Smooth muscle cell of the coronary artery (primary cell): ENCODE measurements at places on chromosomes 13 and 19. TPM values are rescaled to one million over a fixed set of nuclear protein-coding genes. Genes with fewer than 3 reads are reported as not detected.

Gene PLK5
- not detected in 2 replicates for total RNA-seq

Gene KLK15
- total RNA-seq, result not detected in 2 replicates

Gene CEBPA
- total RNA-seq, result 0.12 TPM in 1 of 2 replicates, not detected in the other

Gene SPACA4
- not detected in 2 replicates for total RNA-seq

Gene PBX4
- total RNA-seq, result 3.2 TPM in 1 of 2 replicates, not detected in the other

Gene SCEL
- not detected in 2 replicates for total RNA-seq

Gene ZNF836
- total RNA-seq, result 6.1 and 6.8 TPM in 2 replicates

Gene CAMSAP3
- total RNA-seq, result under 0.01 TPM in 1 of 2 replicates, not detected in the other

Gene ATP4B
- total RNA-seq, result not detected in 2 replicates

Gene KL
- 0.12 and 0.15 TPM in 2 replicates for total RNA-seq

Gene TPTE2
- not detected in 2 replicates for total RNA-seq

Gene CCNA1
- total RNA-seq, result 0.12 and 26.2 TPM in 2 replicates

Gene GRK1
- not detected in 2 replicates for total RNA-seq

Gene IGSF23
- total RNA-seq, result 0.08 TPM in 1 of 2 replicates, not detected in the other

Gene SLITRK6
- 1.5 TPM in 1 of 2 replicates, not detected in the other for total RNA-seq

Gene RFX2
- total RNA-seq, result 8.0 and 11.8 TPM in 2 replicates

Gene CRLF1
- total RNA-seq, result 13.8 and 14.7 TPM in 2 replicates

Gene SLC1A6
- not detected in 2 replicates for total RNA-seq

Gene SELENOV
- total RNA-seq, result not detected in 2 replicates

Gene CACNG8
- 0.23 and 3.0 TPM in 2 replicates for total RNA-seq

Gene MAST1
- 0.35 TPM in 1 of 2 replicates, not detected in the other for total RNA-seq

Gene NCAN
- total RNA-seq, result under 0.01 TPM in 1 of 2 replicates, not detected in the other
